Cardiac atrium fibroblast (primary cell): ENCODE measurements at places on chromosomes 3 and 15. TPM values are rescaled to one million over a fixed set of nuclear protein-coding genes. Genes with fewer than 3 reads are reported as not detected.

Gene COLQ
- total RNA-seq, result 0.36 and 1.3 TPM in 2 replicates

Gene BCL6
- total RNA-seq, result 25.5 and 26.2 TPM in 2 replicates

Gene GTF2E1
- 11.7 and 15.2 TPM in 2 replicates for total RNA-seq

Gene DCP1A
- total RNA-seq, result 8.1 and 12.0 TPM in 2 replicates

Gene SCAANT1
- not detected in 2 replicates for total RNA-seq

Gene GOLGA6B
- not detected in 2 replicates for total RNA-seq

Gene COL6A5
- total RNA-seq, result not detected in 2 replicates

Gene TF
- total RNA-seq, result under 0.01 TPM in 2 replicates

Gene ZNF620
- total RNA-seq, result 0.72 and 1.9 TPM in 2 replicates

Gene SLC22A13
- total RNA-seq, result not detected in 2 replicates

Gene ADGRG7
- not detected in 2 replicates for total RNA-seq

Gene ANKRD63
- total RNA-seq, result not detected in 2 replicates

Gene SH2D7
- not detected in 2 replicates for total RNA-seq

Gene FAM174B
- total RNA-seq, result 1.6 and 8.7 TPM in 2 replicates

Gene SNRPA1
- 25.5 and 27.1 TPM in 2 replicates for total RNA-seq

Gene SLC38A3
- not detected in 2 replicates for total RNA-seq

Gene ASB14
- total RNA-seq, result not detected in 2 replicates

Gene PCNP
- total RNA-seq, result 45.1 and 62.9 TPM in 2 replicates

Gene PLA2G4F
- not detected in 2 replicates for total RNA-seq

Gene GOLGA8H
- not detected in 2 replicates for total RNA-seq

Gene ZNF654
- total RNA-seq, result 6.3 and 15.9 TPM in 2 replicates

Gene ADAMTS9
- total RNA-seq, result 9.7 and 28.2 TPM in 2 replicates

Gene ZNF662
- total RNA-seq, result 0.32 and 0.36 TPM in 2 replicates

Gene BSN
- 0.16 and 0.36 TPM in 2 replicates for total RNA-seq

Gene GP9
- total RNA-seq, result not detected in 2 replicates
